Activated T-cell treated with anti-CD3 and anti-CD28 coated beads, Interleukin-2, amount 50 U/mL, for 48 hours (primary cell): ENCODE measurements at places on chromosomes 1 and 21.

- no peak for DNase-seq
Observed at GRCh38 chr1:109481646-109482045, 2.1 kb upstream of the ATXN7L2 start.

DNA sequence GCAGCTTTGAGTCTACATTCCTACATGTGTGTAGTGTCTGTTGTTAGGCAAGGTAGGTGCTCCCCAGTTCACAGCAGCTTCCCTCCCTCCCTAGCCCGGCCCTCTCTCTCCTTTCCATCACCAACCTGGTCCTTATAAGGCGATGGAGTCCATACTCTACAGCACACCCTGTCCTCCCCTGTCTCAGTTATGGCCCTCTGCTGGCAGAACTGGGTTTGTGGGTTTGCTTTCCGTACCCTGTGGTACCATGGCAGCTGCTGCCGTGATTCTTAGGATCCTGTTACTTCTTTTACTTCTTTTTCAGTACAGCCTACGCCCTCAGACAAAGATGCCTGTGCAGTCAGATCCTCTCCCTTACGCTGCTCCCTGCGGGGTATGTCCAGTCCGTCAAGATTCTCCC is 31.7 kb downstream of the AK5 start:
- DNase-seq, result peak; percentile 47

DNA sequence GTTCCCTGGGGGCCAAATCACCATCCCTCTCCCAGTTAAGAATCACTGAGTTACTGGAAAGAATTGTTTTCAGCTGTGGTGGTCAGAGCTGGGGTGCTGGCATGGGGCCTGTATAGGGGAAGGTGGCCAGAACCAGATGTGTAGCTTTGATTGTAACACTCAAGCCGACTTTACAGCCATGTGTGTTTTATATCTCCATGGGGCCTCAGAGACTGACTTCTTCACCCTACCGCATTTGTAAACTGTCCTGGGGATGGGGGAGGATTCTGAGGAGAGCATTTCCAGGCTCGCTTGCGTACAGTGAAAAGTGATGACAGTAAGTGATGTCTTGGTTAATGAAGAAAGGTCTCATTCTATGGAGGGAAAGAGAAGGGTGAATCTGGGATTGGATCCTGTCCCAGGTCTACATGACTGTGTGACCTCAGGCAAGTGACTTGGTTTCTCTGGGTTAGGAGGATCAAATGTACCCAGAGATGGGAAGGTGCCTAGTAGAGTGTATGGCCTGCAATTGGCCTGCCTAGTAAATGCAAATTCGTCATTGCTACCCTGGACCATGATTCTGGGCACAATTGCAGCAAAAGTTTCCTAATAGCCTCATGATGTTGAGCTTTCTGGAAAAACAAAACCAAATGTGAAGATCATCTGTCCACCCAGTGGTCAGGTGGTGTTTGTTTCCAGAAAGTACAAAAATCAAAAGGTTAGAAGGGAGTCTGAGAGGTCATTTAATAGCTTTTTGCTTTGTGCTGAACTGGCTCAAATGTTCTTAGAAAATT is 49.7 kb upstream of the RCC2 start:
- no peak for DNase-seq

DNA sequence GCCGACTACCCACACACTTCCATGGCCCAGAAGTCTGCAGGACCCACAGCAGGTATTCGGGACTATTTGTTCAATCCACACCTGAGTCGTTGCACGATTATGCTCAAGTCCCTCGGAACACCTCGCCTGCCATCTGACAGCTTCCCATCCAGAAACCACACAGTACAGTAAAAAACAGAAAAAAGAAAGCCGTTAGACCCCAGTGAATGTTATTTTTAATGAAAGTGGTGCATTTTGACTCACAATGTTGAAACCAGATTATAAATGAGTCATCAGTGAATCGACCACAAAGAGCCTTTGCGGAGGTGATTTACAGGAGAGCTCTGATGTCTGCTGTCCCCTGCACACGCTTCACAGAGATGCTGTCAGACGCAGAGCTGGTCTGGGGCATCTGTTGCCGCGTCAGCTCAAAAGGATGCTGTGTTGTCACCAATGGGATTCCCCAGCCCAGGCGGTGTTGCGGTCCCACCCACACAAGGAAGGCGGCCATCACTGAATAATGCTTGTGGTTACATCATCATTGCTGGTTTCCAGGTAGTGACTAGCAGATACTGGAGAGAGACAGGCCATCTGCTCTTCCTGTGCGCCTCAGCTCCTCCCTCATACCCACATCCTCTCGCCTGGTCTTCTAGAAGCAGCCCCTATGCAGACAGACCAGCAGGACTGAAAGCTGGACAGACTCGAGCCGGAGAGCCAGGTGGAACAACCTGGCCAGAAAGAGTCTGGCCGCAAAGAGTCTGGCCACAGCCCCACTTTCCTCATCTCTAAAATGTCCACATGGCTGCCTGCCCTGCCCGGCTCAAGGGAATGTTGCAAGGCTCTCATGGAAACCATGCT is 116.8 kb downstream of the TOMM20 start:
- peak; percentile 92 for DNase-seq

DNA sequence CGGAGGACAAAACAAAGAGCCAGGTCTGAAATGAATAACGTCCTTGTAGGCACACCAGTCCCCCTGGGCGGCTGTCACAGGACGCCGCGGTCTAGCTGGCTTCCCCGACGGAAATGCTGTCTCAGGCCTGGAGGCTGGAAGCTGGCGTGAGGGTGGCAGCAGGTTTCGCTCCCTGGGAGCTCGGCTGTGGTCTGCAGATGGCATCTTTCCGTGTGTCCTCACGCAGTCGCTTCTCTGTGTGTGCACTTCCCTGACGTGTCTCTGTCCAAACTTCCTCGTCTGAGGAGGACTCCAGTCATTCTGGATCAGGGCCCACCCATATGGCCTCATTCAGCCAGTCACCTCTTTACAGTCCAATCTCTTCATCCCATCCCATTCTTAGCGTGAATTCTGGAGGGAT is 14.2 kb downstream of the TNFRSF14 start:
- no peak for DNase-seq

GRCh38 chr1:14880456-14881316 is 272.9 kb upstream of the TMEM51 start:
- no peak for DNase-seq

DNA sequence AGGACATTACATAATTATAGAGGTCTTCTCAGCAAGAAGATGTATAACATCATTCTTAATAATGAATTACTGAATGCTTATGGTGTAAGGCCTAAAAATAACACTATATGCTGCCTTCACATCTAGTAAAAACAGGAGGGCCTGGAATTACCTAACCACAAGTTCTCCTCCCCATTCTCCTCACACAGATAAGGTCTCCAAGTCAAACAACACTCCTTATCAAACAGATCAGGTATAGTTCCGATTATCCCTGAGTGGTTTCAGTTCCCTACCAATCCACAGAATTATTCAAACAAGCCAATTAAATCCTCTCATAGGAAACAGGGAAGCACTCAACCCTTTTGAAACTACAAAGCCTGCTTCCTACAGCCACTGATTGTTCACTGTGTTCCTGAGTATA is 4.0 kb upstream of the AGBL4 start:
- DNase-seq, result no peak
